ENCODE measurements at places on chromosomes 7 and 10. TPM values are rescaled to one million over a fixed set of nuclear protein-coding genes. Genes with fewer than 3 reads are reported as not detected.

The TFPI2 gene
- polyA plus RNA-seq: 7.8 TPM

The MRLN gene
- 24.3 TPM for polyA plus RNA-seq

The METTL27 gene
- polyA plus RNA-seq: 12.9 TPM

The PIK3CG gene
- 0.15 TPM for polyA plus RNA-seq

The SOSTDC1 gene
- 13.3 TPM for polyA plus RNA-seq

The FFAR4 gene
- 0.11 TPM for polyA plus RNA-seq

The SPACDR gene
- polyA plus RNA-seq: not detected

The PNLIPRP2 gene
- polyA plus RNA-seq: not detected

The SLC16A9 gene
- polyA plus RNA-seq: 91.1 TPM

The ST8SIA6 gene
- polyA plus RNA-seq: 0.22 TPM

The TPST1 gene
- 23.6 TPM for polyA plus RNA-seq

The AKAP9 gene
- 18.5 TPM for polyA plus RNA-seq

The PLEKHA1 gene
- 19.5 TPM for polyA plus RNA-seq

The IFIT2 gene
- 6.9 TPM for polyA plus RNA-seq

The MMP21 gene
- not detected for polyA plus RNA-seq

The IQUB gene
- 1.8 TPM for polyA plus RNA-seq

The ELN gene
- 14.9 TPM for polyA plus RNA-seq

The PLEKHS1 gene
- polyA plus RNA-seq: 0.17 TPM

The RABGEF1 gene
- 12.8 TPM for polyA plus RNA-seq

The NME8 gene
- polyA plus RNA-seq: 1.2 TPM

The KIAA1217 gene
- 10.4 TPM for polyA plus RNA-seq
